ENCODE measurements at places on chromosomes 11 and 22.

DNA sequence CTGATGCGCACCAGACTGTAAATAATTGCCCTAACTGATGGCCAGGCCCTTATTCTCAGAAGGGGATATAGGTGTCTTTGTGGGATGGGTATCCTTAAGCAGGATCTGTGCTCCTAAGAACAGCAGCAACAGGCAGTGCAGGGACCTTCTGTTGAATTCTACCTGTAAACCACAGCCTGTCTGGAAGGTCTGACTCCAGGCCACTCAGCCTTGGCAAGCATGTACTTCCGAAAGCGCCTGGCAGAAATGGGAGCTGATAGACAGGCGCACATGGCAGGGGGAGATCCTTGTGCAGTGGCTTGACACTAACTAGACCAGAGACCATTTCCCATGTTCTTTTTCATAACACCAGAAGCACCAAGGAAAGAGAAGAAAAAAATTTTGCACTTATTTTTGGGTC lies 59.0 kb downstream of the C22orf31 start:
- DNase-seq: no peak

- no peak for DNase-seq
These were observed 10.4 kb upstream of the GRAMD4 start for GRCh38 chr22:46609724-46610201.

- DNase-seq: peak; percentile 27
These were observed 15.6 kb upstream of the C11orf91 start for GRCh38 chr11:33716243-33716642.

GRCh38 chr11:111878385-111878848 lies 548 bp downstream of the FDXACB1 start:
- DNase-seq: no peak

GRCh38 chr11:27055065-27055682 lies 14.6 kb downstream of the BBOX1 start:
- no peak for DNase-seq

GRCh38 chr22:35590634-35591295 lies 26.4 kb downstream of the MB start:
- DNase-seq: no peak

DNA sequence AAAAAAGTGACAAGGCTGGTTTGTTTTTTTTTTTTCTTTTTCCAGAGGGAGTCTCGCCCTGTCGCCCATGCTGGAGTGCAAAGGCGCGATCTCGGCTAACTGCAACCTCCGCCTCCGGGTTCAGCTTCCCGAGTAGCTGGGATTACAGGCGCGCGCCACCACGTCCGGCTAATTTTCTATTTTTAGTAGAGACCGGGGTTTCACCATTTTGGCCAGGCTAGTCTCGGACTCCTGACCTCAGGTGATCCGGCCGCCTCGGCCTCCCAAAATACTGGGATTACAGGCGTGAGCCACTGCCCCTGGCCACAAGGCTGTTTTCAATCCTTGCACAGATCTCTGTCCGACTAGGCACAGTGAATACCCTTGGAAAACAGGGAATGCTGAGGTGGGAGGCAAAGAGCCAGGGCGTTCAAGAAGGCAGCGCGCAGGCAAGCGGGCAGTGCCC lies 566 bp downstream of the ATP6V1E1 start:
- DNase-seq: no peak

GRCh38 chr22:50016988-50017700 lies 4.6 kb upstream of the IL17REL start:
- peak; percentile 62 for DNase-seq

- no peak for DNase-seq
These were observed 44.1 kb upstream of the E2F8 start for GRCh38 chr11:19284881-19285280.

DNA sequence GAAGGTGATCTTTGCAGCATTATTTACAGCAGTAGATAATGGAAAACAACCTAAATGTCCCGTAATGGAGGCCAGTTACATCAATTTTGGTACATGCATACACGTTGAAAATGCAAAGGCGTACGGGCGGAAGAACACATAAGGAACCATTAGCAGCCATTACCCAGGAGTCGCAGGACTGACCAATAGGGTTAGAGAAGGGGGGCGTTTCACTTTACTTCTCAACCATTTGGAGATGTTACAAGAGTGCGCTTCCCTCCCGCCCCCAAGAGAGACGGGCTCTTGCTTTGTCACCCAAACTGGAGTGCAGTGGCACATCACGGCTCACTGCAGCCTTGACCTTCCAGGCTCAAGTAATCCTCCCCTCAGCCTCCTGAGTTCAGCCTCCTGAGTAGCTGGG lies 52.8 kb upstream of the SLC35C1 start:
- DNase-seq: no peak

GRCh38 chr11:67254798-67255197 lies 11.5 kb upstream of the GRK2 start:
- DNase-seq: no peak

DNA sequence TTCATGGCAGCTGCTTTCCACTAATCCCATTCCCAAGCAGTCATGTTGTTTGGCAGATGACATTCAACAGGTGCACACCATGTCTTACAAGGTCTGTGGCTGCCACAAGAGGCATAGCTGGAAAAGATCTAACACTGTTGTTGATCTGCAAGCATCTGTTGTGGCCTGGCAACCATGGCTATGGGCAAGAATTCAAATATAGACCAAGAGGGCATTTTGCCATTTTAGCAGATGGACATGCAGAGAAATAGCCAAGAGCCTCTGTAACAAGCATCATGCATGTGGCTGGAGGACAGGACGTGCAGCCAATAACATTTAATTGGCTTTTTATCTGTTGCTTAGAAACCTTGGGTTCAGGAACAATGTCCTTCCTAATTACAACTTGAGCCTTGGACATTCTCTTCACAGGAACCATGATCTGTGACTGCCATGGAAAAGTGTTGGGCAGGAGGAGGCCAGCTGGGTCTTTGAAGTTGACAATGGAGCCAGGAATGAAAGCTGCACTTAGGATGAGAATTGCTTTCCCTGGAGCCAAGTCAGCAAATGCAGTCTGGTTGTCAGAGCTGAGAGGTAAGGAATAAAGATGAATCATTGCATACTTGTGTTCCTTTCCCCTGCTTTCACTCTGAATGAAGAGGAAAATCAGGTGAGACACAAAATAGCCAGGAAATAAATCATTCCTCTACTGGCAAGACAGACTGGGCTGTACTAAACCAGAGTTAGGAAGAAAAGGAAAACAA lies 113.6 kb upstream of the ANO5 start:
- no peak for DNase-seq

DNA sequence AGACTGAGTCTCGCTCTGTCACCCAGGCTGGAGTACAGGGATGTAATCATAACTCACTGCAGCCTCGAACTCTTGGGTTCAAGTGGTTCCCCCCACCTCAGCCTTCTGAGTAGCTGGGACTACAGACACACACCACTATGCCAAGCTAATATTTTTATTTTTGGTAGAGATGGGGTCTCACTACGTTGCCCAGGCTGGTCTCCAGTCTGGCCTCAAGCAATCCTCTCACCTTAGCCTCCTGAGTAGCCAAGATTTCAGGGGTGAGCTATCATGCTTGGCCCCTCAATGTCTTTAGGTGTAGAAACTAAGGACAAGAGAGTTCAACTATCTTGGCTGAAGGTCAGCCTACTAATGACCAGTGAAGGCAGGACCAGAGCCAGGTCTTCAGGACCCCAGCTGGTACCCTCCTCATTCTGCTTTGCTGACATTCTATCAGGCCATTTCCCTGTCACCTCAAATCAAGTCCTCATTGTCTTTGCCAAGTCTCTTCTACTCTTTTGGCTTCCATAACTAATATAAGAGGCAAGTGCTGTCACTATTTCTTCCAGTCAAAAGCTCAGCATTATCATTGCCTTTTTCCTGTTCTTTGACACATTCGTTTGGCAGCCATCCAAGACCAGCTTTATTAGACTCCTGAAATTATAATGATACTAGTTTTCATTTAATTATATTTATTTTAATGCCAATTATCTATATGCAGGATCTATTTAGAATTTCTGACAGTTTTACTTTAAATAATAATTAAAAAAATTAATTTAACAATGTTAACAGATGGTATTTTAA lies 264.2 kb upstream of the PITPNB start:
- no peak for DNase-seq

GRCh38 chr11:124670732-124671131 lies 2.8 kb downstream of the SIAE start:
- peak; percentile 65 for DNase-seq

- DNase-seq: peak; percentile 89
These were observed 1.9 kb downstream of the SLC43A3 start for GRCh38 chr11:57424792-57425564.

GRCh38 chr22:29727131-29727523 lies 7.3 kb downstream of the CABP7 start:
- DNase-seq: peak; percentile 30

DNA sequence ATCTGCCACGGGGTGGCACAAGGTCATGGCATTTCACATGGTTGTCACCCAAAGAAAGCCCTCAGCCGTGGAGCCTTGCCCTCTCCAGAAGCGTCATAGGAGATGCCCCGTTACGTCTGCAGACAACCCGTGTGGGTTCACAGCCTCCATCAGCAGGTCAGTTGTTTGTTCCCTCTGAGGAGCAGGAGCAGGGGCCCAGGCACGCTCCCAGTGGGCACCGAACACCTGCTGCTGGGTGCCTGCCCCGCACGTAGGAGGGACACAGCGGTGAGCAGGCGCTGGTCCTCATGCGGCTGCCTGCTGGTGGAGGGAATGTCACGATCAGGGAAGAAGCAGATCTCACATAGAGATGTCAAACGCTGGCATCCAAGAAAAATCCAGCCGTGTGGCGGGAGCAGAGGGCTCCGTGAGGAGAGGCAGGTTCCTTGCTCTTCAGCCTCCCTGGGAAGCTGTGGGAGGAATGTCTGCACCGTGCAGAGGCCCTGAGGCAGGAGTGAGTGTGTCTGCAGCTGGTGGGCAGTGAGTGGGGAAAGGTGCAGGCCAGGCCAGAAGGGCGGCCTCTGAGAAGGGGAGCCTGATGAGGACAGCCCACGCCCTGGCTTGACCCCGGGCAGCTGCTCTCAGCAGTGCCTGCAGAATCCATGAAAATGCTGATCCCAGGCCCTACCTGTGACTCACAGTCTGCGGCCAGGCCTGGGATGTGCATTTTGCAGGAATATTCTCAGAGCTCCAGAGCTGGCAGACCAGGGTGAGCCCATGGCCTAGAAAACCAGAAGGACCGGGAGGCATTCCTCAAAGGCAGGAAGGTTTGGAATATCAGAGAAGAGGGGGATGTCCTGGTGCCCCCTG lies 36.4 kb upstream of the TH start:
- no peak for DNase-seq

DNA sequence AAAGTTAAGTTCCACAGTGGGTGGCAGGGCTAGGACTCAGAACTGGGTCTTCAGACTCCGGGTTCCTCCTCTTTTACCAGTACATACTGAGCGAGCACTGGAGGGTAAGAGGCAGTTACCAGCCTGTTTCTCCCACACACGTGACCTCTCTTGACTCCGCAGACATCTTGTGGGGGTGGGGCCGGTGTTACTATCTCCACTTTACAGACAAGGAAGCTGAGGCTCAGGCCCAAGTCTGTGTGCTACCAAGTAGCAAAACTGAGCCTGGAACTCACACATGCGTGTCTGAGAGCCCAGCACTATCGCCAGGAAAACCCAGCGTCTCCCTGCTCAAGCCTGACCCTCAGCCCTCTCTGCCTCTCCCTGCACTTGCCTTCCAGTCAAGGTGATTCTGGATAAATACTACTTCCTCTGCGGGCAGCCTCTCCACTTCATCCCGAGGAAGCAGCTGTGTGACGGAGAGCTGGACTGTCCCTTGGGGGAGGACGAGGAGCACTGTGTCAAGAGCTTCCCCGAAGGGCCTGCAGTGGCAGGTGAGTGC lies 16.0 kb upstream of the SMIM35 start:
- DNase-seq: no peak

- no peak for DNase-seq
These were observed 2.2 kb downstream of the TNNT3 start for GRCh38 chr11:1921574-1922141.

Data from CD4-positive, alpha-beta T cell treated with Interleukin-6 for 4 hours (primary cell).